ENCODE measurements at places on chromosomes 5 and 9. TPM values are rescaled to one million over a fixed set of nuclear protein-coding genes. Genes with fewer than 3 reads are reported as not detected.
A peak's percentile ranks its signal among the peaks of the same experiment; 100 is the strongest.

GRM6 gene
- total RNA-seq: not detected

DNA sequence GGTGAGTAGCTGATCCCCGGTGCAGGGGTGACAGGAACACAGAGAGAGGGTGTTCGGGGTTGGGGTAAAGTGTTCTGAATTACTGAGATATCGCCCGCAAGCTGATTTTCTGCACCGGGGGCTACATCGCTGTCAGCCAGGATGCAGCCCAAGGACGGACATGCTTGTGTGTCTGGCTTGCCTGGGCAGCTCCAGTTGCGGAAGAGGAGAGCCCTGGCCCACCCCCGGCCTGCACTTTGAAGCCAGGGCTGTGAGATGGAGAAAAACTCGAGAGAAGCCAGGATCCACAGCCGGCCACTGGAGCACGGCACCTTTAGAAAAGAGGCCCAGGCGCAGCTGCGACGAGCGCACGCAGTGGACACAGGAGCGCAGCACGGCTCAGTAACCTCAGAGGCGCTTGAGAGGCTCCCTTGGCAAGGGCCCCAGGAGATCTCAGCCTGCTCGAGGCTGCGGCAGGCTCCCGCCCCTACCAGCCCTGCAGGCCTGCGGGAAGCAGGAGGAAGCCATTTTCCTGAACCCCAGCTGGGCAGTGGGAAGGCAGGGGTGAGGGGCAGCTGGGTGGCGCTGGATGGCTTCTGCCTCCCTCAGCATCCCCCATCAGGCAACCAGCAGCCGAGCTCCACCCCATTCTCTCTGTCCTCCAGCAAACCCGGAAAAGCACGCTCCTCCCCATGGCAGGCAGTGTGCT is 59.2 kb downstream of the C9orf50 start:
- no peaks in the 10 kb centered on the region for H3K27me3 ChIP-seq
- H3K27ac ChIP-seq: no peak overlapping the region
- no peak overlapping the region for H3K4me3 ChIP-seq
- no peaks in the 10 kb centered on the region for H3K36me3 ChIP-seq
- no peaks in the 10 kb centered on the region for H3K4me1 ChIP-seq

GRCh38 chr9:93960221-93960970 is 5.2 kb upstream of the BARX1 start:
- peak; percentile 58 for DNase-seq
- H3K4me3 ChIP-seq: no peak overlapping the region
- peaks cover 13% of the 10 kb centered on the region for H3K4me1 ChIP-seq
- no peak overlapping the region for H3K27ac ChIP-seq

KLF4 gene
- 34.7 TPM for total RNA-seq

GRCh38 chr9:134551644-134552348 is 89.8 kb upstream of the COL5A1 start:
- peaks cover 25% of the 10 kb centered on the region for H3K4me1 ChIP-seq
- peak overlapping the region; percentile 8 for H3K27ac ChIP-seq
- no peaks in the 10 kb centered on the region for H3K27me3 ChIP-seq
- peak overlapping the region; percentile 25 for H3K4me3 ChIP-seq
- no peaks in the 10 kb centered on the region for H3K36me3 ChIP-seq

DNA sequence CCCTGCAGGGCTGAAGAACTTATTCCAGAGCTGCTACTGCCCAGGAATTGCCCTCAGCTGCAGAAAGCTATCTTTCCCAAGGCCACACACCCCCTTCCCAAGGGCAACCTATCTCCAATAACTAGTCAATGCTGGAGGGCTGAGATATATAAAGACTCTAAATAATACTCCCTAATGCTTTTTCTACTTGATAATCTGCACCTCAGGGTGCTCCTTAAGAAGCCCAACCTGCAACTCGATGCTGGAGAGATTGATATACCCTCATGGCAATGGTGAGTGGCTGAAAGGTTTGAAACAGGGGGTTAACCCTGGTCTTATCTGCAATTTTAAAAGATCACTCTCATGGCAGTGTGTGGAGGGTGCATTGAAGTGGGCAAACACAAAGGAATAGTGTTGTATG is 142.7 kb upstream of the APC start:
- H3K4me1 ChIP-seq: no peaks in the 10 kb centered on the region
- no peak overlapping the region for H3K27ac ChIP-seq
- peaks cover 6% of the 10 kb centered on the region for H3K27me3 ChIP-seq
- H3K36me3 ChIP-seq: no peaks in the 10 kb centered on the region
- no peak for DNase-seq

RNF208 gene
- 0.29 TPM for total RNA-seq

DNA sequence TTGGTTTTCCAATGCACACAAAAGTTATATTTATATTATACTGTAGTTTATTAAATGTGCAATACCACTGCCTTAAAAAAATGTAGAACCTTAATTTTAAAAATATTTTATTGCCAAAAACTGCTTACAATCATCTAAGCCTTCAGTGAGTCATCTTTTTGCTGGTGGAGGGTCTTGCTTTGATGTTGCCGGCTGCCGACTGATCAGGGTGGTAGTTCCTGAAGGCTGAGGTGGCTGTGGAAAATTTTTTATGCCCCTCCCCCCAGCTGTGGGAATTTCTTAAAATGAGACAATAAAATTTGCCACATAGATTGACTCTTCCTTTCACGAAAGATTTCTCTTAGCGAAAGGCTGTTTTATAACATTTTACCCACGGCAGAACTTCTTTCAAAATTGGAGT is 75.9 kb upstream of the SLC25A51 start:
- H3K4me1 ChIP-seq: peaks cover 25% of the 10 kb centered on the region
- H3K27ac ChIP-seq: no peak overlapping the region
- H3K36me3 ChIP-seq: no peaks in the 10 kb centered on the region
- H3K27me3 ChIP-seq: no peaks in the 10 kb centered on the region
- DNase-seq: no peak

- peaks cover 3% of the 10 kb centered on the region for H3K4me1 ChIP-seq
- no peaks in the 10 kb centered on the region for H3K27me3 ChIP-seq
- DNase-seq: no peak
- no peak overlapping the region for H3K4me3 ChIP-seq
- no peaks in the 10 kb centered on the region for H3K36me3 ChIP-seq
These were observed 6.2 kb downstream of the ZER1 start for GRCh38 chr9:128765499-128765898.

CCT5 gene
- total RNA-seq: 238 TPM

DNA sequence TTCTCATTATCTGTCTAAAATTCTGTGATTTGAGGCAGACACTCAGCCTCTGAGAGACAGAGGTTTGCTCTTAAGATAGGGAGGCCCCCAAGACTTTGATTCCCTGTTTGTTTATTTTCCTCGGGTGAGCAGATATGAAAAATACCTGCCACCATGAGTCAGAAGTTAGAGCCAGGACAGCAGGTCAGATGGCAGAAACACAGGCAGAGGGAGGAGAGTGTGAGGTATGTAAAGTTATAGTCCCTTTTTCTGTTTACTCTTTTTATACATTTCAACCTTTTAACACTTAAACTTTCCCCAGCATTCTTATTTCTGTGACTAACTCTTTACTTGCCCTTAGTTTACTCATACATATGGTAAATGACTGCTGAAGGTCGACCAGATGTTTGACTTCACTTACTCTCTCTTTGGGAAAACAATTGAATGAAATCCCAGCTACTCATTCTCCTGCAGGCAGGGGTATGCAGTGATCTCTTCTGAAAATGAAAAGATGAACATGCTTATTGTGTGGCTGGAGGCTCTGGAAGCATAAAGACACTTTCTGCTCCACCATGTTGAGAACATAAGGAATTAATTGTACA is 383.8 kb downstream of the NTRK2 start:
- H3K27me3 ChIP-seq: no peaks in the 10 kb centered on the region
- no peak overlapping the region for H3K27ac ChIP-seq
- no peaks in the 10 kb centered on the region for H3K36me3 ChIP-seq
- no peaks in the 10 kb centered on the region for H3K4me1 ChIP-seq

ZNF883 gene
- 7.2 TPM for total RNA-seq

DNA sequence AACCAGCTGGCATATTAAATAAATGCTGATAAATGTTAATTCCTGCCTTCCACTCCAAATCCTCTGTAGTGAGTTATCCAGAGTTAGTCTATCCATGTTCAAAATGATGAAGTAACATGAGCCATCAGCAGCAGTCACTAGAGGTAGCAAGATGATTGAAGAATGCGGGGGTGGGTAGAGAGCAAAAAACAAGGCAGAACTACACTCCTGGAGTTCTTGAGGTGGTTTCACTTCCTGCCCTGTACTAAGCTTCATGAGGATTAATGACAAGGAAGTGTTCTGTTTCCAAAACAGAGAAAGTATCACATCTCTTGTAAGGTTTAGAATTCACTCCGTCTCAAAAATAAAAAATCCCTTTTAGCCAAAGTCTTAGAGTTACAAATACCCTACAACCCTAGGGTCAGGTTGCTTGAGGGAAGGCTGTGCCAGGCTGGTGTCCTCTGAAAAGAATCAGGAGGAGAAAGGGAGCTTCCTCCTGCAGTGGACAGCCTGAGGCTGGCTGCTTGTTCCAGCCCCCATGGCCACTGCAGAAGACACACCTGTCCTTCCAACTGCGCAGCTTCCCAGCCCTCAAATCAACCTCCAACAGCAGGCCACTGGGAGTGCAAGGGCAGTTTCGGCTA is 180.2 kb downstream of the DENND1A start:
- DNase-seq: no peak
- H3K27ac ChIP-seq: no peak overlapping the region
- no peaks in the 10 kb centered on the region for H3K27me3 ChIP-seq
- H3K36me3 ChIP-seq: no peaks in the 10 kb centered on the region

BRINP1 gene
- 23.3 TPM for total RNA-seq

- no peak overlapping the region for H3K27ac ChIP-seq
- H3K36me3 ChIP-seq: no peaks in the 10 kb centered on the region
- DNase-seq: no peak
- no peaks in the 10 kb centered on the region for H3K4me1 ChIP-seq
- no peak overlapping the region for H3K4me3 ChIP-seq
These were observed 170.9 kb downstream of the TMEM38B start for GRCh38 chr9:105865285-105865684.

DNA sequence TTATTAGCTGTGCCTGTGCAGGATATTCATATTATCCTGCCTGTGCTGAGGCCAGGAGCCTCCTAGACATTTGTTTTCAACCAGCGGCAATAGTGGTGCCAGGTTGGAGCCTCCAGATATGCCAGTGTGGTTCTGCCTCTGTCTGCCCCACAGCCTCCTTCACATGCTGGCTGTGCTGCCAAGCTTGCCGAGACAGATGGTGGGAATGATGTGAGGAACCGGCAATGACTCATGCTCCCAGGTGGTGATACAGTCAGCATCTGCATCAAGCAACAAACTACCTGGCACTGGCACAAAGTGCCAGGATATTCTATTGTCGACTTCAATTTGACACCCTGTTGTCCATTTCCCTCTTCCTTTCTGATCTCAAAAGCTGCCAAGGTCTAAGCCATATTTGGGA is 285.7 kb downstream of the CHSY3 start:
- no peak overlapping the region for H3K4me3 ChIP-seq
- no peaks in the 10 kb centered on the region for H3K36me3 ChIP-seq
- DNase-seq: no peak
- no peaks in the 10 kb centered on the region for H3K27me3 ChIP-seq
- H3K4me1 ChIP-seq: no peaks in the 10 kb centered on the region

CDO1 gene
- 8.3 TPM for total RNA-seq

GRCh38 chr9:133709015-133709611 is 29.0 kb downstream of the SARDH start:
- no peaks in the 10 kb centered on the region for H3K27me3 ChIP-seq
- H3K4me3 ChIP-seq: no peak overlapping the region
- peak; percentile 54 for DNase-seq
- H3K27ac ChIP-seq: no peak overlapping the region
- H3K4me1 ChIP-seq: peaks cover 33% of the 10 kb centered on the region

- H3K4me1 ChIP-seq: peaks cover 4% of the 10 kb centered on the region
- no peaks in the 10 kb centered on the region for H3K27me3 ChIP-seq
- DNase-seq: peak; percentile 95
- no peak overlapping the region for H3K4me3 ChIP-seq
- no peaks in the 10 kb centered on the region for H3K36me3 ChIP-seq
- peak overlapping the region; percentile 46 for H3K27ac ChIP-seq
These were observed 57.3 kb downstream of the PTPN3 start for GRCh38 chr9:109440797-109441287.

OMD gene
- total RNA-seq: 0.36 TPM

- H3K27ac ChIP-seq: no peak overlapping the region
- no peaks in the 10 kb centered on the region for H3K36me3 ChIP-seq
- H3K4me3 ChIP-seq: no peak overlapping the region
- DNase-seq: no peak
- no peaks in the 10 kb centered on the region for H3K4me1 ChIP-seq
These were observed 13.8 kb downstream of the IL9 start for GRCh38 chr5:135881819-135882218.

GRCh38 chr5:141343242-141343952 is at the start of gene PCDHGA3:
Gene PCDHGA3, plus strand, starts transcription at chr5:141343829. Its CDS starts 205 bp downstream, at chr5:141344034.
- no peaks in the 10 kb centered on the region for H3K4me1 ChIP-seq
- peak within 1 kb of the TSS; percentile 70 for H3K4me3 ChIP-seq
- H3K27ac ChIP-seq: no peak within 1 kb of the TSS
- no peaks in the 10 kb centered on the region for H3K36me3 ChIP-seq
- peaks cover 16% of the 10 kb centered on the region for H3K27me3 ChIP-seq

DNA sequence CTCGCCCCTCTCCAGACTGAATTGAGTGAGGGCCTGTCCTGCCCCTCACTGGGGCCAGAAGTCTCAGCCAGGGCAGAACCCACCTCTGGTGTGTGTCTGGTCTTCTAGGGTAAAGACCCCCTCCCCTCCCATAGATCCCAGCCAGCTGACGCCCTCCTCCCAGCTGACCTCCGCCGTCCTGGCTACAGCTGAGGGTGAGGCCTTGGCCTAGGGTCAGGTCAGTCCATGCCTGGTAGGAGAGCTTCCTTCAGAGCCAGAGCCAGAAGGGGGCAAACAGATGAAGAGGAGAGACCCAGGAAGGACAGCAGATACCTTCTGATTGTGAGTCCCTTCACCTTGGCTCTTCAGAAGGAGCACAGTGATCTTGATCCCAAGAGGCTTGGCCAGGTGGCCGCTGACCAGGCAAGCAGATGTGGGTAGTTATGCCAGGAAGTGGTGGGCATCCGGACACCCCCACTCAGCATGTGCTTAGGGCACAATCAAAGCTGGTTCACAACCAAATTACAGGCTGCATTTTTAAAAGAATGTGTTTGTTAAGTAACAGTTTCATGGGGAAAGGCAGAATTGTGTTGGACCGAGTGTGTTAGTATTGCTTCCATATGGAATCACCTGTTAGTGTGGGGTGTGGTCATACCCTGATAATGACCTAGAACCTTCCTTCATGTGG is 29.9 kb downstream of the JADE2 start:
- peaks cover 6% of the 10 kb centered on the region for H3K36me3 ChIP-seq
- peak; percentile 44 for DNase-seq
- H3K27me3 ChIP-seq: no peaks in the 10 kb centered on the region

All from osteoblast (primary cell).